ENCODE measurements at places on chromosomes 16 and 17. TPM values are rescaled to one million over a fixed set of nuclear protein-coding genes. Genes with fewer than 3 reads are reported as not detected.

Gene CRK
- 80.9 TPM for total RNA-seq

DNA sequence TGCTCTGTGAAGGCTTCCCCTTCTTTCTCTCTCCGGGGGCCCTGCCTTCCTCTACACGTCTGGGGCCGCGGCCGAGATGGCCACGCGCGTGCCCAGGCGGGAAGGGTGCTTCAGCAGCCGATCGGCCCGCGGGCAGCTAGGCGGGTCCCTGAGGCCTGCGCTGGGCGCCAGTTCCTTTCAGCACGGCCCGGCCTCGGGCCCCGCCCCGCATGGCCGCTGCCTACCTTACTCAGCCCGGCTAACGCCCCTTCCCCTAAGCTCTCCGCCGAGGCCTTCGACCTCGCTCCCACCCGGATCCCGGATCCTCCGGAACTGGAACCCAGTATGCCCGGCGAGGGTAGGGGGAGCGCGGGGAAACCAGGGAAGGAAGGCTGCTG lies 335 bp downstream of the TMEM11 start:
- DNase-seq = no peak

GRCh38 chr17:69254187-69254586 lies 25.6 kb upstream of the ABCA10 start:
- no peak for DNase-seq

Gene CHST6
- 2.0 TPM for total RNA-seq

Gene RFWD3
- 19.5 TPM for total RNA-seq

GRCh38 chr17:13302983-13303382 lies 285.2 kb upstream of the ELAC2 start:
- no peak for DNase-seq

Gene ZNF48
- total RNA-seq = 5.6 TPM

DNA sequence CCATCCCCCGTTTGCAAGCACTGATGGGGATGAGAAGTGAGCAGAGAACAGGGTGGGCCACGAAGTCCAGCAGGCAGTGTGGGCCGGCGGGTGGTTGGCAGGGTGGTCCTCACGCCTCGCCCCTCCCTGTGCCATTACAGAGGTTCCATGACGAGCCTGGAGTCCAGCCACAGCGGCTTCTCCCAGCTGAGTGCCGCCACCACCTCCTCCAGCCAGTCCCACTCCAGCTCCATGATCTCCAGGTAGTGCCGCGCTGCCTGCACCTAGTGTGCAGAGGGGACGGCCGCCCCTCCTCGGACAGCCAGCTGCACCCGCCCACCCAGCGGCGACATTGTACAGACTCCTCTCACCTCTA lies 73.0 kb downstream of the SEC14L1 start:
- no peak for DNase-seq

DNA sequence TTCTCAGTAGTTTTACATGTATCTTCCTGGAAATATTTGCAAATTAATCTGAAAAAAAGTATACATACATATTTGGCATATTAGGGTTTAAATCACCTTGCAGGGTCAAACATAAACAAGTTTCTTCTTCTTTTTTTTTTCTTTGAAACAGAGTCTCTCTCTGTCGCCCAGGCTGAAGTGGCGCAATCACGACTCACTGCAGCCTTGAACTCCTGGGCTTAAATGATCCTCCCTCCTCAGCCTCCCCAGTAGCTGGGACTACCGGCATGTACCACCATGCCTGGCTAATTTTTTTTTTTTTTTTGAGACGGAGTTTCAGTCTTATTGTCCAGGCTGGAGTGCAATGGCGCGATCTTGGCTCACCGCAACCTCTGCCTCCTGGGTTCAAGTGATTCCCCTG lies 12.6 kb upstream of the FUS start:
- no peak for DNase-seq

- peak; percentile 69 for DNase-seq
Measured at GRCh38 chr16:88681709-88682451, 4.4 kb downstream of the SNAI3 start.

GRCh38 chr16:68512183-68512582 lies 26.9 kb upstream of the ZFP90 start:
- no peak for DNase-seq

GRCh38 chr16:82655720-82656490 lies 29.1 kb downstream of the CDH13 start:
- DNase-seq = no peak

Gene NUFIP2
- 47.2 TPM for total RNA-seq

Gene ACSM2A
- not detected for total RNA-seq

- no peak for DNase-seq
Measured at GRCh38 chr16:16016388-16016964, 67.1 kb downstream of the ABCC1 start.

GRCh38 chr17:31535581-31535981 lies 144.1 kb downstream of the RAB11FIP4 start:
- no peak for DNase-seq

DNA sequence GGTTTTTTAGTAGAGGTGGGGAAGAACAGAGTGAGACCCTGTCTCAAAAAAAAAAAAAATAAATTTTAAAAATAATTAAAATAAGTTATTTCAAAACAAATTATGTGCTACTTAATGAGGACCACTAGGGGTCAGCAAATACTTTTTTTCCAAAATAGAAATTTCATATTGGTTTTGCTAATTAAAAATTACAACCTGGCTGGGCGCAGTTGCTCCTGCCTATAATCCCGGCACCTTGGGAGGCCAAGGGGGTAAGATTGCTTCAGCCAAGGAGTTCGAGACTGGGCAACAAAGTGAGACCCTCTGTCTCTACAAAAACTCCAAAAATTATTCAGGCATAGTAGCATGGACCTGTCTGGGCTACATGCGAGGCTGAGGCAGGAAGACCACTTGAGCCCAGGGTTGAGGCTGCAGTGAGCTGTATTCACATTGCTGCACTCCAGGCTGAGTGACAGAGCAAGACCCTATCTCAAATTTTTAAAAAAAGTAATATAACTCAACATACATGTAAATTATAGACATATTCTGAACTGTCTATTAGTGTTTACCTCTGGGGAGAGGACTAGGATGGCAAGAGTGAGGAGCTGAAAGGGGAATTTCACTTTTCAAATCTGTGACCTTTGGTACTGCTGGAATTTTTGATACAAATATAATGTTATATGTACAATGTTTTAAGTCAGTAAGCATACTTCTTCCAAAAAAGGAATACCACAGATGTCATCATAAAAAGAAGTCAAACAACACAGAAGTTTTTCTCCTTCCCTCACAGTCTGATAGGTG lies 8.1 kb downstream of the MEIOB start:
- DNase-seq = no peak

- DNase-seq = no peak
Measured at GRCh38 chr17:67132366-67132765, 88.0 kb downstream of the CACNG1 start.

DNA sequence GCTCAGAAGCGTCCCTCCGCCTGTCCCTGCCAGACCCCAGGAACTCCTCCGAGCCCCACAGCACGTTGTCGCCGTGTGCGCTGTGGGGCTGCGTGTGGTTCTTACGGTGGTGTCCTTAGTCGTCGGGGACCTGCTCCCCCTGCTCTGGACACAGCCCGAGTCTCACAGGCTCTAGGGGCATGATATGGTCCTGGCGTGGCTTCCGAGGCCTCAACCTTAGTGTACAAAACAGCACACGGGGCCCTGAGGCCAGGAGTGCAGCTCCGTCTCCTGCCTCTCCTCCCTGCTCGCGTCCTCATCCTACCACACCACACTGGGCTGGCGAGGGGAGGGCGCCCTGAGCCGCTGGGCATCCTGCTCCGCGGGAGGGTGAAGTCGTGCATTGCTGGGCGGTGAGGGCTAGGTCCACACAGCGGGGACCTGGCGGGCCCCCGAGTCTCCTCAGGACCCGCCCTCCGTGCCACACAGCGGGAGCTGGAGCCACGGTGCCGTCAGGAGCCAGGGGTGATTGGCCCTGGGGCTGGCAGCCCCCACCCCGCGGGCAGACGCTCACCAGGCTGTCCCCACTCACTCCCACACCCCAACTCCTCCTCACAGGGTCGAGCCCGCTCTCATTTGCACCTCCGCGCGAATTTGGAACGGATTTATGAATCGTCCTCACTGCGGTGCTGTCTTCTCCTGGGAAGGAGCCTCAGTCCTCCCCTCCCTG lies 1.2 kb upstream of the MAFG start:
- no peak for DNase-seq

GRCh38 chr17:6306820-6307219 lies 128.1 kb downstream of the AIPL1 start:
- no peak for DNase-seq

DNA sequence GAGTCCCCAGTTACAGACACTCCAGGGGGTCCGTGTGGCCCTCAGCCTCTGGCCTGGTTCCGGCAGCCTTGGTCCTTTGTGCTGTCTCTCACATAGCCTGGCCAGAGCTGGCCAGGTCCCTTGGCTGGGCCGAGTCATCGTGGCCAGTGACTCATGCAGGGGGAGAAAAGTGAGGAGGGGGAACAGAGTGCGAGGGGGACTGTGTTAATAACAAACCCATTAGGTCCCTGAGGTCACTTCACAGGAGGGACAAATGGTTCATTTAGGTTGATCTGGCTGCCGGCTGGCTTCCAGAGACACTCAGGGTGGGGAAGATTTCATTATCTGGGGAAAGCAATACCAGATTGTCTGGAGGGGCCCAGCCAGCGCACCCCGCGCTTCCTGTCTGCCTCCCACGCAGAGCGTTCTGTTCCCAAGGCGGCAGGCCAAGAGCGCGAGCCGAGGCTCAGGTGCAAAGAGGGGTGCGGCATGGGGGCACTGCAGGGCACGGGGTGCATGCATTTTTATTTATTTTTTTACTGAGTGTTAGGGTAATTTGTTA lies 223.1 kb downstream of the SEC14L1 start:
- DNase-seq = no peak

Gene CPHXL2
- total RNA-seq = not detected

GRCh38 chr17:1933875-1934715 lies 91.0 kb downstream of the RTN4RL1 start:
- DNase-seq = no peak

GRCh38 chr16:27617665-27618064 lies 67.7 kb downstream of the KATNIP start:
- DNase-seq = no peak

Gene OR1D2
- not detected for total RNA-seq

DNA sequence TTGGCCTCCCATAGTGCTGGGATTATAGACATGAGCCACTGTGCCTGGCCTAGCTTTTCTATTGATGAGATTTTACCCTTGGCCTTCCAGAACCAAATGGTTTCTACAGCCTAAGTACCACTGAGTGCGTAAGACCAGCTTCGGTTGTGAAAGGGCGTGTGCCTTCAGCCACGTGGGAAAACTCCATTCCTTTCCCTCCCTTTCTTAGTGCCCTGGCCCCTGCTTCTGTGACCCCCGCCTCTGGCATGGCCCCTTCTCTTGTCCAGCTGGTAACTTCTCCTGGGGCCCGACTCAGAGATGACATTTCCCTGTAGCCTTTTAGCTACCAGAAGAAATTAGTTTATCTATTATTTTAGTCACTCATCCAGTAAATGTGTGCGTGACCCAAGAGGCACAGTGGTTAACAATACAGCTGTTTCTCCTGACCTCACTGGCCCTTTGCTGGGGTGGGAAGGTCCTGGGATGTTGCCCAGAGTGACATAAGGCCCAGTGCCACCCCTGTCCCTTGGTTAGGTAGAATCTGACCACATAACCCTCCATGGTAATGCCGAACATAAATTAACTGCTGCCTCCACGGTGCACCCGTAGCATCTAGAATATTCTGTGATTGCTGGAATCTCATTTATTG lies 97.3 kb downstream of the PLCG2 start:
- DNase-seq = no peak

Gene ITGAD
- total RNA-seq = not detected

DNA sequence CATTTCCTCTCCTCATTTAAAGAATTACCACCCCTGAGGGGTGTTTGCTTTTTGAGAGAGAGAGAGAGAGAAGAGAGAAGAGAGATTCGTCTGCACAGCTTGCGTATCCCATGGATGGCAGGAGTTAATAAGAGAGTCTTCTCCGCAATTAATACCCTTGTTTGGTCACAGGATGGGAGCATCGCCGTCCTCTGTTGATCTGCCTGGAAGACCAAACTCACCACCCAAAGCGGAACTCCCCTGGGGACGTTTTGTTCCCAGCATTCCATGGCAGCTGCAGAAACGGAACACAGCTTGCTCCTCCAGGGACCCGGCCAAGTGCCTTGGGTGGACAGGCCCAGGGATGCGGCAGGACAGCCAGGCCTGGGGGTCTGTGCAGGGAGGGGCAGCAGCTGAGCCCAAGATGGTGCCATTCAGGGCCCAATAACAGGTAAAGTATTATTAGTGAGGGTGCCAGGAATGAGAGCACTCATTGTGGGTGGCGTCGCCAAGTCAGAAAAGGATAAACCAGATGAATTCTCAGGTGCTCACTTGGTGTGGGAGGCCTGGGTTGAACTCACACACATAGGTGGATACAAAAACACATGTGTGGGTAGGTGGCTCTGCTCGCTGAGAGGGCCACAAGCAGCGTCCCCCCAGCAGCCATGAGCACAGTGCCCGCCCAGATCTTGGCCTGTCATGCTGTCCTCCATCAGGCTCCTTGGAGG lies 83.1 kb downstream of the NT5M start:
- no peak for DNase-seq

Gene GAST
- not detected for total RNA-seq

Gene FOXN1
- total RNA-seq = 0.64 TPM

GRCh38 chr17:28306954-28307401 lies 12.0 kb upstream of the TMEM97 start:
- no peak for DNase-seq
